ENCODE measurements at places on chromosomes 2 and 18.

GRCh38 chr2:64586883-64587481, 62.9 kb downstream of the AFTPH start:
- no peak overlapping the region for H3K4me3 ChIP-seq
- H3K4me1 ChIP-seq: no peaks in the 10 kb centered on the region
- H3K27me3 ChIP-seq: no peaks in the 10 kb centered on the region
- DNase-seq: no peak

- peaks cover 8% of the 10 kb centered on the region for H3K27me3 ChIP-seq
- no peak for DNase-seq
- no peaks in the 10 kb centered on the region for H3K36me3 ChIP-seq
- H3K27ac ChIP-seq: no peak overlapping the region
Measured at GRCh38 chr18:5298156-5298852, 2.8 kb upstream of the ZBTB14 start.

- H3K4me1 ChIP-seq: peaks cover 2% of the 10 kb centered on the region
- no peak for DNase-seq
- H3K27me3 ChIP-seq: peaks cover 5% of the 10 kb centered on the region
- H3K36me3 ChIP-seq: no peaks in the 10 kb centered on the region
- no peak overlapping the region for H3K27ac ChIP-seq
Measured at GRCh38 chr2:46849721-46850556, 65.7 kb downstream of the MCFD2 start.

- no peak overlapping the region for H3K27ac ChIP-seq
- DNase-seq: peak; percentile 30
- H3K4me3 ChIP-seq: no peak overlapping the region
- no peaks in the 10 kb centered on the region for H3K27me3 ChIP-seq
Measured at GRCh38 chr18:24491927-24492834, 31.7 kb downstream of the HRH4 start.

DNA sequence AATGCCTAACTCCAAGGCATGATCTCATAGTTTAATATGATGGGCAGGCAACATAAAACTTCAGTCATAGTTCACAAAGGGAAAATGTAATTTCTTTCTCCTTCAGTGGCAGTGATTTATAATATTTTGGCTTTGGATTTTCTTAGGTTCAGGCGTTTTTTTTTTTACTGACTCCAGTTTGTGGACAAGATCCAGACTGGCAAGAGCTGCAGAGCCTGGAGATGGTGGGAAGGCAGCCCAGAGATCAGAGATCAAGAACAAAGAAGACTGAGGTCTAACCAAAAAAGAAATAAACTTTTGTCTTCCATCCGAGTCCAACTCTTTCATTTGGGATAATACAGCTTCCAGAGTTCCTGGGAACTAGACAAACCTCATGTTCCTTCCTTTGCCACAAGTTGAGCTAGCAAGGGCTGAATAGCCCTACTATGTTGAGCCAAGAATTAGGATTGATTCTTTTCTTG, 215.3 kb upstream of the SETBP1 start:
- H3K4me3 ChIP-seq: no peak overlapping the region
- DNase-seq: no peak
- H3K4me1 ChIP-seq: no peaks in the 10 kb centered on the region

DNA sequence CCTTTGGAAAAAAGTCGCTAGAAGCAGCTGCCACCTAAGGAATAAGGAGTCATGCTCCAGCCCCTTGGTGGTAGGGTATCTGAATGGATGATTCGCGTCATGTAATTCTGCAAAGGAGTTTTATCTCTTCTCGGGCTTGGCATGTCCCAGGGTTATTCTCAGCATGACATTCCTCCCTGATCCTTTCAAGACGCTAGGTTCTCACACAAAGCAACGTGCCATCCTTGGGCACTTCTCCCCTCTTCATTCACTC, 355.6 kb downstream of the MYCN start:
- H3K36me3 ChIP-seq: peaks cover 6% of the 10 kb centered on the region
- H3K27ac ChIP-seq: no peak overlapping the region
- no peak for DNase-seq
- peaks cover 28% of the 10 kb centered on the region for H3K4me1 ChIP-seq
- peaks cover 11% of the 10 kb centered on the region for H3K27me3 ChIP-seq
- H3K4me3 ChIP-seq: no peak overlapping the region

All from glutamatergic neuron (in vitro differentiated cells).